ENCODE measurements at places on chromosomes 1 and 21.

GRCh38 chr1:172404121-172404520 lies 16.4 kb upstream of the C1orf105 start:
- DNase-seq: no peak

DNA sequence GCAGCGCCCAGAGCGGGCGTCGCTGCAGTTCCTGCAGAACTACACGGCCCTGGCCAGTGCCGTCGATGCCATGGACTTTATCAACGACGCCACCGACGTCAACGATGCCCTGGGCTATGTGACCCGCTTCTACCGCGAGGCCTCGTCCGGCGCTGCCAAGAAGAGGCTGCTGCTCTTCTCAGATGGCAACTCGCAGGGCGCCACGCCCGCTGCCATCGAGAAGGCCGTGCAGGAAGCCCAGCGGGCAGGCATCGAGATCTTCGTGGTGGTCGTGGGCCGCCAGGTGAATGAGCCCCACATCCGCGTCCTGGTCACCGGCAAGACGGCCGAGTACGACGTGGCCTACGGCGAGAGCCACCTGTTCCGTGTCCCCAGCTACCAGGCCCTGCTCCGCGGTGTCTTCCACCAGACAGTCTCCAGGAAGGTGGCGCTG lies 22.0 kb downstream of the COL6A1 start:
- no peak for DNase-seq

GRCh38 chr1:42176902-42177519 lies 12.5 kb upstream of the GUCA2A start:
- DNase-seq: no peak

- DNase-seq: no peak
Observed at GRCh38 chr1:226526801-226527595, 21.6 kb upstream of the STUM start.

DNA sequence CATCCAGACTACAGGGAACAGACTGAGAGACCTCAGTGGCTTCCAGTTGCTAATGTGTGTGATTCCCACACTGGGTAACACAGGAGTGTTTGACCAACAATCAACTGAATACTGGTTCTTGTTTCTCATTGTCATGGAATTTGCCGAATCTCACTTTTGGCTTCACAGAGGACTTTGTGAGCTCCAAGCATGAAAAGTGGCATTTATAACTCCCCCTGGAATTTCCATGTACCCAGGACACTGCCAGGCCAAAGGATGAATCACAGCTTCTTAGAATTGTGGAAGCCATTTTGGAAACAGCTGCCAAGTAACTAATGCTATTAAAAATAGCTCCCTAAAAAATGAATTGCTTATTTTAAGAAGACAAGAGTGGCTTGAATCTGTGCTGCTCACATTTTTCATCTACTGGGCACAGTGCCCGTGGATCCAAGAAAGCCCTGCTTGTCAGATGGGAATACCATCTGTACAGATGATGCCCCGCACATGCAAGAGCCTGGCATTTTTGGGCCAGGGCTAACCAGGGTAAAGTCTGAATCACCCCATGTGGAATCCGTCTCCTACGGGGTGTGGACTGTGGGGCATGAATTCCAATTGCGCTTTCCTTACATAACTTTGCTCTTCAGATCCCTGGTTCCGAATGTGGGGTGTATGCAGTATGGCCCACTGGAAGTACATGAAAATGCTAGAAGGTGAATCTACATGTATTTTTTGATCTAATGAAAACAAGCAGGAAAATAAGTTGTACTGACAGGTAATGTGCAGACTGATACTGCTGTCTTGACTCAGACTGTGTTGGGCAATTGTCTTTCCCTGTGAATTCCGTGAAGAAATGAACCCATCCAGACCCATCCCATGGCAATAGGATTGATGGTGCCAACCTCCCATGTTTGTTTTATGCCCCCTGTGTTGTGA lies 487.3 kb downstream of the SIPA1L2 start:
- no peak for DNase-seq
